MG63 (cell line): ENCODE measurements at places on chromosomes 6 and 20. TPM values are rescaled to one million over a fixed set of nuclear protein-coding genes. Genes with fewer than 3 reads are reported as not detected.

The PRR3 gene
- 0.64 and 1.2 TPM in 2 replicates for total RNA-seq

The SIM1 gene
- 1.7 and 2.4 TPM in 2 replicates for total RNA-seq

GRCh38 chr6:167745670-167746389 lies 80.9 kb upstream of the AFDN start:
- DNase-seq, result no peak

The ZNF318 gene
- 1.2 and 1.3 TPM in 2 replicates for total RNA-seq

The HSPA1A gene
- 32.5 and 71.8 TPM in 2 replicates for total RNA-seq

The PPP1R3G gene
- total RNA-seq, result 0.16 TPM in 1 of 2 replicates, not detected in the other

- DNase-seq, result no peak
Observed at GRCh38 chr20:21180248-21180647, 54.4 kb downstream of the KIZ start.

GRCh38 chr20:50515471-50516106 lies 5.4 kb downstream of the PTPN1 start:
- DNase-seq, result no peak

The FGD2 gene
- total RNA-seq, result 0.33 TPM in 1 of 2 replicates, not detected in the other

The ADAM33 gene
- 4.9 and 7.3 TPM in 2 replicates for total RNA-seq
